ENCODE measurements at places on chromosomes 1 and 21.

DNA sequence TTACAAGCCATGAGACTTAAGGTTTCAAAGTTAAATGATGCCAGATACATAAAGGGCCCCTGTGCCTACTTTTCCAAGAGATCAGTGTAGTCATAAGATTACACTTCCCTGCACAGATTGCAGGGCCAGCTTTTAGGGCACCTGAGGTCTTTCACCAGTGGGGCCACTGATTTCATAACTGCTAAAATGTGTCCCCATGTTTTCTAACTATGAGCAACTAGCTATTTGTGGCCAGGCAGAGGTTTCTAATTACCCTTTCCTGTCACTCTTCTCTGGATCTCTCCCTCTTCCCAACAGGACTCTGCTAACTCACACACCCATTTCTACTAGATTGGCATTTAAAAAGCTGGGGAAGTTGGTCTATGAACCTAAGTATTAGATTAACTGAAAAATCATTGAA, 207.1 kb upstream of the SGIP1 start:
- DNase-seq, result no peak

- no peak for DNase-seq
These were observed 69.0 kb downstream of the ATP1B1 start for GRCh38 chr1:169175461-169175860.

DNA sequence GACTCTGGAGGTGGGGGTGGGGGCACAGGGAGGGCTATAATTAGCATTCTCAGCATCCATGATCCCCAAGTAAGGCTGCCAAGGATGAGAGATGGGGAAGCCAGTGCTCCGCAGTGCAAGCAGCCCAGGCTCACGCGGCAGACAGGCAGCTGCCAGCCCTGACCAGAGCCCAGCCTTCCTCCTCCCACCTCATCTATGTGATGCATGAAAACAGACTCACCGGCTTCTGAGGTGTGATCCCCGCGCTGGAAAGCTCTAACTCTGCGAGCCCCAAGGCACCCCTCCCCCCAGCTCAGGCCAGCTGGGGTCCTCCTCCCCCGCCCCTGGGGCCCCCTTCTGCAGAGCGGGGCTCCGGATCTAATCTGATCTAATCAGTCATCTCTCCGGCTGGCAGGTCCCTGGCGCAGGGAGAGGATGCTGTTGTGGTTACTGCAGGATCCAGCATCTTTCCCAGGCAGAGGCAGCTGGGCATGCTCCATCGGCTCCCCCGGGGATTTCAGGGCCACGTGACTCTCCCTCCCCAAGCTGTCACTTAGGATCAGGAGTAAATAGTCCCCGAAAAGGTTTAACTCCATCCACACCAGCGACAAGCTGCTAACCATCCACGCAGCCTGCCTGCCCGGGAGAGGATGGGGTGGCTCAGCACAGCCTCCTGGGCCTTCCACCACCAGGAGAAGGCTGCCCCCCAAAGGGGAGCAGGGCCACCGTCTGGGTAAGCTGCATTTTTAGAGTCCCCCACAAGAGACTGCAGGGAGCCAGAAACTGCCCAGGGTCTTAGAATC, at the start of gene PLEKHA6:
Gene PLEKHA6 (minus strand): TSS at position 456 of the 782 bp plus-strand sequence. CDS start 86,202 bp downstream, outside the sequence.
- no peak for DNase-seq

DNA sequence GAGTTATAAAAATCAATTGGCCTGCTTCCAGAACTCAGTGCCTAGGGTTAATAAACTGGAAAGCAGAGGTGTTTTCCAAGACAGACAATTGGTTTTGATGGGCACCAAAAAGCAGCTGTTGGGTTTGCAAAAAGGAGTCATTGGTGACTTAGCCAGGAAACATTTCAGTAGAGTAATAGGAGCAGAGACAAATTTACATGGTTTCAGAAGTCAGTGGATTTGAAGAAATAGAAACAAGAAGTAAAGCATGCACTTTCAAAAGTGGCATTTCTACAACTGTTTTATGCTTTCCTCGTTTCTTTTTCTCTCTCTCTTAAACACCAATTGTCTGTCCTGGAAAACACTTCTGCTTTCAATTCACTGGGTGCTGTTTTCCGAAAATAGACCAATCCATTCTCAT, 87.8 kb downstream of the GLUL start:
- DNase-seq, result no peak

GRCh38 chr1:59292562-59292961, 4.3 kb upstream of the FGGY start:
- peak; percentile 72 for DNase-seq

GRCh38 chr21:43767984-43768867, 7.9 kb downstream of the CSTB start:
- peak; percentile 9 for DNase-seq

- DNase-seq, result no peak
These were observed 3.7 kb upstream of the SDC3 start for GRCh38 chr1:30912224-30912623.

DNA sequence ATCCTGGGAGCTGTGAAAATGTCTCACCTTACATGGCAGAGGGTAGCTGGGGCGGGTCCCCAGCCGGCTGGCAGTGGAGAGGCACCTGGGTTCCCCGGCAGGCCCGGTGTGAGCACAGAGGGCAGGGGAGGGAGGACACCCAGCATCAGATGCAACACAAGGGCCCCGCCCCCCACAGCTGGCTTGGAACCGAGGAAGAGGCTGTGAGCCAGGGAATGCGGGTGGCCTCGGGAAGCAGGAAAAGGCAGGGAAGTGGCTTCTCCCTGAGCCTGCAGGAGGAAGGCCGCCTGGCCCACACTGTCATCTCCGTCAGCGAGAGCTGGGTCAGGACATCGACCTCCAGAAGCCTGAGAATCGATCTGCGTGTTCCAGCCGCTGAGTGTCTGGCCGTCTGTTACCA, 87.3 kb downstream of the SIK1 start:
- no peak for DNase-seq

GRCh38 chr1:61089741-61090140, 7.4 kb downstream of the NFIA start:
- DNase-seq, result no peak

DNA sequence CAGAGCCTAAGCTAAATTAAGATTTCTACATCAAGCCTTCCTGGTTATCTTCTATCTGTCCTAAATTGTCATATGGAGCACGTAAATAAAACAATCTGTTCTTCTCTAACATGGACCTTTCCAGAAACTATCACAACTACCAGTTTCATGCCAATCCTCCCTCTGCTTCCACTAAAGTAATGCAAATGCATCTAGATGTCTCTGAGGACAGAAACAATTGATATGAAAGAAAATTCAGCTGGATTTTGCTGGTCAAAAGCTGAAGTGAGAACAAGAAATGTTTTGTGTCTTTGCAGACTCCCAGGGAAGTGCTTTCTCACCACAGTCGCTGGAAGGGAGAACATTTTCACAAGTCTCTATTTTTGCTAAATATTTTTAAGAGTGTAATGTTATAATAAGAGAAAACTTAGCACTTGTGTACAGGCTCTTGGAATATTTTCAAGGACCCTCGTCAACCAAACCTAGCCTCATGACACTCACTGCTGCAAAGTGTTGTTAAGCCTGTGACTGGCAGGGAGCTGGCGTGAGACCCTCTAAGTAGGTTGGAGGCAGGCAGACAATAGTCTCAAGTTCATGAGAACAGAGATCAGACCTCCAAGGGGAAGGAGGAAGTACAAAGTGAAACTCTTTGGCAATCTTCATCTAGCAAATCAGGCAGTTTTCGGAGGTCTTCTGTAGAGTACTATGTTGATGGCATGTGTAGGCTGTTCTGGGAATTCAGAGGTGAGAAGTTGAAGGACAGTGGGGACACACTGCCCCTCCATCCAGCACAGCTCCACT, 38.8 kb downstream of the DNASE2B start:
- DNase-seq, result no peak

- no peak for DNase-seq
These were observed 13.4 kb downstream of the TMEM63A start for GRCh38 chr1:225868631-225869330.

- DNase-seq, result no peak
These were observed 214.5 kb upstream of the ZRANB2 start for GRCh38 chr1:71295350-71295749.

DNA sequence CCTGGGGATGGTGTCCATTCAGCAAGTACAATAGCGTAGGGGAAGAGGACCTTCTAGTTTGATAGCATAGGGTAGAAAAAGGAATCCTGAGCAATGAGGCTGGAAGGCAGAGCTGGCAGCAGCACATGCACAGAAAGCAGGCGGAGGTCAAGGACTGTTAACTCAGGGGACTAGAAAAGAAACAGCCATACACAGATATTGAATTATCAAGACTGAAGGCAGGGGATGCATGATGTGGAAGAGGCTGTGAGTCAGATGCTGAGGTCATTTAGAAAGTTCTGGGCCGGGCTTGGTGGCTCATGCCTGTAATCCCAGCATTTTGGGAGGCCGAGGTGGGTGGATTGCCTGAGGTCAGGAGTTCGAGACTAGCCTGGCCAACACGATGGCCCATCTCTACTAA, 65.6 kb downstream of the OPTC start:
- no peak for DNase-seq

GRCh38 chr1:236677641-236678235, 8.6 kb upstream of the ACTN2 start:
- DNase-seq, result no peak

- no peak for DNase-seq
These were observed 409.8 kb downstream of the DISC1 start for GRCh38 chr1:232036181-232036933.

DNA sequence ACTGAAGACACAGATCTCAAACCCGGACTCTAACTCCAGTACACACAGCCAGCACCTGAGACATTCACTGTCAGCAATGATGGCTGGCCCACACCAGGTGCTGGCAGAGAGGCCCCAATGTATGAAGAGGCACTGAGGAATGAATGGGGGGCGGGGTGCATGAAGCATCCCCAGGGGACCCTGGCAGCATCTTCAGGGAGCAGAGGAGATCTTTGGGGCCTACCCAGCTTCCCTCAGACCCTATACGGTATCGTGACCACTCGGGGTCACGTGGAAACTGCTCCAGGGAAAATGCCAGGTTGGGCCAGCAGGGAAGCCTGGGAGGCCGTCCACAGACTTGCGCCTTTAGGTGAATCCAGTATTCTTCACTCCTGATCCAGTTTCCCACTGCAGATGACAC, 84.3 kb downstream of the NPHP4 start:
- no peak for DNase-seq

GRCh38 chr1:7103361-7103782, 318.1 kb downstream of the CAMTA1 start:
- DNase-seq, result no peak
